Immature natural killer cell (primary cell): ENCODE measurements at places on chromosomes 7 and 10.
A peak's percentile ranks its signal among the peaks of the same experiment; 100 is the strongest.

DNA sequence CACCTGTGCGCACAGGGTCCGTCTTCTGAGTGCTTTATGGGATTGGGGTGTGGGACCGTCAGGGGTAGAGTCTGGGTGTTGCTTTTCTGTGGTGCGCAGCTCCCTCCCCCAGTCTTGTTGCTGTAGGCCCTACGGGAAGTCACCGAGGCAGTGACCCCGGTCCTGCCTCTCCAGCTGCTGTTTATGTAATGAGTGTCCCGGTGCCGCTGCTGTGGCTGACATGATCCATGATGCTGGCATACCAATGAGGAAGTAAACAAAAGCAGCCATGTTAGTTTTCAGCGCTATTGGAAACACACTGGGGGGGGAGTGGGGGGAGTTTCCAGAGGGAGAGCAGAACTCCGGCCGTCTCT, 1.1 kb downstream of the TRIM8 start:
- H3K36me3 ChIP-seq: no peaks in the 10 kb centered on the region
- DNase-seq: peak; percentile 36
- H3K27me3 ChIP-seq: peaks cover 34% of the 10 kb centered on the region
- peak overlapping the region; percentile 92 for H3K4me3 ChIP-seq
- peak overlapping the region; percentile 93 for H3K27ac ChIP-seq

DNA sequence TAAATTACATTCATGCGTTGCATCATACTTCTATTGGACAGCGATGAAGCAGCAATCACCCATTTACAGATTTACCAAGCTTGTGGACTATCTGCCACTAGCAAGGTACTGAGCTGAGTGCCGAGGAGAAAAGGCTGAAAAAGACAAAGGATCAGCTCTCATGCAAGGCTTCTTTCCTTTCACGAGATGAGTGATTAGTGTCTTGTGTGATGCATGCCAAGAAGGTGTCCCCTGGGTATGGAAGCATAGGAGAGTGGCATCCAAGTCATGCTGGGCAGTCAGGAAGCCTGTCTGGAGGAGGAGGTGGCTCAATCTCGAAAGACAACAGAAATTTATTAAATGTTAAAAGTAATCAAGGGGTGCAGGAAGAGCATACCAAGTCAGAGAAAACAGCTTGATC, 40.9 kb downstream of the ACSM6 start:
- H3K27ac ChIP-seq: no peak overlapping the region
- no peak overlapping the region for H3K4me3 ChIP-seq
- H3K4me1 ChIP-seq: peaks cover 21% of the 10 kb centered on the region
- DNase-seq: no peak

- peaks cover 7% of the 10 kb centered on the region for H3K27me3 ChIP-seq
- H3K4me3 ChIP-seq: no peak overlapping the region
- no peak for DNase-seq
- H3K36me3 ChIP-seq: no peaks in the 10 kb centered on the region
These were observed 18.5 kb upstream of the MGMT start for GRCh38 chr10:129448539-129448938.

DNA sequence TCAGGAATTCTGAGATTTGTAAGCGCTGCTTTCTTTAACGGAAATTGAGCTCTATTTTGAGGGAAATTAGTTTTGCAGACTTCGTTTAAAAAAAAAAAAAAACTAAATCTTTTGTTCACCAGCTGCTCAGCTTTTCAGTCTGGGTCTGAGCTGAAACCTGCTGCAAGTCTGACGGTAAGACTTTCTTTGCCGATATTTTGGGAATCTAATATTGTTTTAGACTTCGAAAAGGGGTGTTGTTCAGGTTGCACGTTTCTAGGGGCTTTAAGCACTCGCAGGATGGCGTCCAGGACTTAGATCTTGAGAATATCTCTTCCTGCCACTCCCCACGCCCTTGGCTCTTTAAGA, 1.8 kb upstream of the MEOX2 start:
- peaks cover 5% of the 10 kb centered on the region for H3K27me3 ChIP-seq
- H3K27ac ChIP-seq: no peak overlapping the region
- H3K4me1 ChIP-seq: no peaks in the 10 kb centered on the region
- no peak overlapping the region for H3K4me3 ChIP-seq
- H3K36me3 ChIP-seq: no peaks in the 10 kb centered on the region

DNA sequence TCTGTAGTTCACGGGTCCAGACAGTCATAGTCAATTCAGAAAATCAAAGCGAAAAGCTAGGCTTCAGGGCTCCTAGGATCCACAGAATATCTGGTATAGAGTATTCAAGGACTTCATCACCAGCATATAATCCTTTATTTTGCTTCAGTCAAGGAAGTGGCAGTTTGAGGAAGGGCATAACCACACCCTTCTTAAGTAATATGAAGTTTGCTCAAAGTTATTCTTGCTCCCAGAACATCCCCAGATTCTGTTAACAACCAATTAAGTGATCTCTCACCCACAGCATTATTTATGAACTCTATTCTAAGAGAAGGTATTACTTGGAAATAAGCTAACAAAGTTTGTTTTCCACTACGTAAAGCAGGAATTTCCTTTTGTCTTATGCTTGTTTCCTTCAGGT, 13.2 kb downstream of the CWF19L1 start:
- H3K4me1 ChIP-seq: peaks cover 2% of the 10 kb centered on the region
- no peaks in the 10 kb centered on the region for H3K27me3 ChIP-seq
- H3K4me3 ChIP-seq: no peak overlapping the region
- H3K36me3 ChIP-seq: peaks cover 18% of the 10 kb centered on the region
- H3K27ac ChIP-seq: no peak overlapping the region

DNA sequence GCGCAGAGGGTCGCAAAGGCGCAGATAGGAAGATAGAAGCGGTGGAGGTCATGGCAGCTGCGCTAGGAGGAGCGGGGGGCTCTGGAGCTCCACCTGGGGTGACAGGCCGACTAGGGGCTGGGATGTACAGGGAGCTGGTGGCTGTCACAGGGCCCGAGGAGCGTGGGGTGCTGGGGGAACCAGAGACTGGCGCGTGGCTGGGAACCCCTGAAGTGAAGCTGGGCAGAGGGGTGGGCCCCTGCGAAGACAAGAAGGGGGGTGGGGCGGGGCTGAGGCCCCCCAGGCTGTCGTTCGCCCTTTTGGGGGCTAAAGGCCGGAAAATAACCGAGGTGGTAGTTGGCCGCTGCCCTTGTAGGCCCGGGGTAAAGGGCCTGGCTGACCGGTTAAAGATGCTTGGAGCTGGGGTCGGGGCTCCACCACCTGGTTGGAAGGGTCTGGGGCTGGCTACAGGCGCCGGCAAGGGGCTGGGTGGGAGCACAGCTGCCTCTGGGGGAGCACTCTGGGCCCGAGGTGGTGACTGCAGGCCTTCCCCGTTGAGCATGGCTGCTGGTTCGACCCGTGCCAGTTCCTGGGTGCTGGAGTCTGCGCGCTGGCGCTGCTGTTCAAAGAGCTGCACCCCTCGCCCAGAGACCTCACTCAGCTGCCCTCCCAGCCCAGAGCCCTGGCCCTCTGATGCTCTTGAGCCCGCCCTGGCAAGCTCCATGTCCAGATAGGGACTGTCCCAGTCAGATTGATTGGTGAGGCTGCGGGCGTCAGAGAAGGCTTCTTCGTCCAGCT, 6.8 kb upstream of the MYOZ1 start:
- no peak for DNase-seq
- peak overlapping the region; percentile 67 for H3K4me3 ChIP-seq
- H3K4me1 ChIP-seq: no peaks in the 10 kb centered on the region
- H3K36me3 ChIP-seq: no peaks in the 10 kb centered on the region
- no peaks in the 10 kb centered on the region for H3K27me3 ChIP-seq
